ENCODE measurements at places on chromosomes 4 and X.
A peak's percentile ranks its signal among the peaks of the same experiment; 100 is the strongest.

DNA sequence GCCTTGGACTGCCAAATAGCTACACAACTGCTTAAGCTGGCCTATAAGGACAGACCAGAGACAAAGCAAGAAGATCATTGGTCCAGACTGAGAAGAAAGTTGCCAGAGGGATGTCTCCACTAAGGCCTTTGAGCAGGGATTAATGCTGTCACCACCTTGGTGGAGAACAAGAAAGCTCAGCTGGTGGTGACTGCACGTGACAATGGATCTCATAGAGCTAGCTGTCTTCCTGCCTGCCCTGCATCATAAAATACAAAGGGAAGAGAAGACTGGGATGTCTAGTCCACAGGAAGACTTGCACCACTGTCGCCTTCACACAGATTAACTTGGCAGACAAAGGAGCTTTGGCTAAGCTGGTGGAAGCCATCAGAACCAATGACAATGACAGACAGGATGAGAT, 40.5 kb upstream of the FAM120C start:
- no peak for DNase-seq

DNA sequence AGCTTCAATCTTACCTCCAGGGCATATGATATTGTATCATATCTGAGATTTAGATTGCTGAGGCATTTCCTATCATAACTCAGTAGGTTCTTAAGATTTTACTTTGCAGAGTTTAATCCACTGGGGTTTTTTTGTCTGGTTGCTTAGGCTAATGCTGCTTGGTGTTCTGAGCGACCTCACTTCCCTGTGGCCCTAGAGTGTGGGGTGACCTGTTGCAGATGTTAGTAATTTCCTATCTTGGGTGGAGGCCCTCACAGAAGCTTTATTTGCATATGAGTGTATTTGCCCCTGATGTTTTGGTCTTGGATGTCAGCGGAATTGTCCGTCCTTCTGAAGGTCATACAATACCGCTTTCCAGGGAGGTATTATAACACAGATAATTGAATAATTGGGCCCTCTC, 137.1 kb downstream of the NDST3 start:
- DNase-seq, result no peak

- no peak for DNase-seq
These were observed 8.7 kb upstream of the TADA2B start for GRCh38 chr4:7034262-7035081.

- DNase-seq, result no peak
These were observed 4.8 kb downstream of the SLC49A3 start for GRCh38 chr4:683982-684622.

- DNase-seq, result no peak
These were observed 104.6 kb downstream of the PHEX start for GRCh38 chrX:22136711-22137110.

DNA sequence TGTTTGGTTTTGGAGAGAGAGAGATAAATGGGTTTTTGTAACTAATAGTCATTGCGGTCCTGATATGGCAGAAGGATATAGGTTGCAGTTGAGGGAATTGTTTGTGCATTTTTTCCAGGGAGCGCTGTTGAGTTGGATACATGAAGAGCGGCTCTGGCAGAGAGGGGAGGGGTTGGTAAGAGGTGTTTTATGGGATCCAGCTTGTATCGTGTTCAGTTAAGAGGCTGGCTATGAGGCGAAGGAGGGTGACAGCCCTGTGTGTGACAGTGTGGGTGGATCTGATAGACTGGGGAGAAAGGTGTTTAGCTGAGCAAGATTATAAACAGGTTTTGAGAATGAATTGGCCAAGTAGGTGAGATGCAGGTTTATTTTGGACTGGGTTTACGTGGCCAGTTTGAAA, 1.5 kb downstream of the SPANXN4 start:
- no peak for DNase-seq

GRCh38 chrX:106170318-106170717, 2.2 kb downstream of the PWWP3B start:
- no peak for DNase-seq

- no peak for DNase-seq
These were observed 2.8 kb downstream of the AMELX start for GRCh38 chrX:11296051-11296450.

DNA sequence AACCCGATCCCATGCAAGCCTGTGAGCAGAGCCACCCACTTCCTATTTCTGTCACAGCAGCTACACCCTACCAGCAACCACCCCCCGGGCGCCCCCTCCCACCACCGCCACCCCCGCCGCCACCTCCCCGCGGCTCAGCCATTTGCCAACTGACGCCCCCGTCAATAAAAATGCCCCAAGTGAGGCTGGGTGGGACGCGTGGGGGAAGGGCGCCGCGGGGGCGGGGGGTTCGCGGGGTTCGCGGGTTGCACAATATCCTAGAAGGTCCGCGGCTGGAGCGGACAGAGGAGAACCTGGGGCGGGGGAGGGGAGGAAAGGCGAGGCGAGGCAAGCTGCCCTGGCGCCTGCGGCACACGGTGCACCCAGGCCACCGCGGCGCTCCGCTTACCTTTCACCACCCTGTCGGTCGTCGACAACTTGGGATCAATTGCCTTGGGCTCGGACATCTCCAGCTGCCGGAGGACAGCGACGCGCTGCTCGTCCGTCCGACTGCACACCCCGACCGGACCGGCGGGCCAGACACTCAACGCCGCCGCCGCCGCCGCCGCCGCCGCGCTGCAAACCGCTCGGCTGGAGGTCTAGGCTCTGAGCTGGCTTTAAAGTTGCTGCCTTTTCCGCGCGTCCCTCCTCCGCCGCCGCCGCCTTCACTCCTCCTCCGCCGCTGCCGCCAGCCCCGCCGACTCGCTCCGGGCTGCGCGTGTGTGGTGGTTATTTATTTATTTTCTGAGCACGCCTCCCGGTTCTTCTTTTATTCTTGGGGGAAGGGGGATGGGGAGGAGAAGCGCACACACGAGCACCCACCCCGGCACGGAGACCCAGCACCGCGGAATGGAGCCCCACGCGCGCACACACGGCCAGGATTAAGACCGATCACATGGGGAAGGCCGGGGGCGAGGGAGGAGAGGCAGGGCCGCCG, 717 bp downstream of the PPP3CA start:
- DNase-seq, result peak; percentile 33

- no peak for DNase-seq
These were observed 6.2 kb downstream of the RAB9B start for GRCh38 chrX:103825881-103826280.

GRCh38 chr4:72305080-72305479, 263.9 kb downstream of the ADAMTS3 start:
- no peak for DNase-seq

GRCh38 chr4:158775091-158775651, 6.3 kb downstream of the FNIP2 start:
- no peak for DNase-seq

GRCh38 chr4:120682981-120683380, 239.5 kb downstream of the PRDM5 start:
- no peak for DNase-seq

DNA sequence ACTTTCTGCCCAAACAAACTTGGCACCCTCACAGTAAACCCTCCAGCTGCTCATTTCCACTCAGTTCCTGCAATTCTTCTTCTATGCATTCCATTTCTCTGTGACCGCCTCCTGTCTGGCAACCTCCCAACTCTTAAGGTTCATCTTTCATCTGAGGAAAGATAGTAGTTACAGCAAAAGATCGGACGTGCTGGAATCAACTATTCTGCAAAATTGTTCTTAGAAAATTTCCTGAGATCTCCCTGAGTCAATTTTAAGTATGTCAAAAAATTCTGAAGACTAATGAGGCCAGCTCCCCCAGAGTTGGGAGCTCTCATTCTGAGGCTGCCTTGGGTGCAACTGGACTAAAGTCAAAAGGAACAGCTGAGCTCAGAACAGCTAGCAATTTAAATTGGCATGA, 1026.0 kb downstream of the ADGRL3 start:
- no peak for DNase-seq

GRCh38 chrX:147910607-147911006, 1.1 kb upstream of the FMR1 start:
- no peak for DNase-seq

DNA sequence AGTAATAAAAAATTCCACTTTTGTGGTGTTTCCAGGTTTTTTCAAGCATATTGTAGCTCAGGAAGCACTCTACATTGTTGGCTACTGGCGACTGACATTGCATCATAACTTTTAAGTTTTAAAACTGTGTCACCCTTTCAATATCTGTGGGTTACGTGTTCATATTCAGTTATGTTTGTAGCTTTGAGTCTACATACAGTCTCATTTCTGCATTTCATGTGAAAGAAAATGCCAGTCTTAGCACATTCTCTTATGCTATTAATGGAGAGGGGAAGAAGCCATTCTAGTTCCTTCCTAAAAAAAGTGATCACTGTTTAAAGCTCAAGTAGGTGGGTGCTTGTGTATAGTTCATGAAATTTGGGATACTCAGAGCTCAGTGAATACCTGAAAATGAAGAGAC, 38.1 kb downstream of the DIAPH2 start:
- DNase-seq, result no peak

DNA sequence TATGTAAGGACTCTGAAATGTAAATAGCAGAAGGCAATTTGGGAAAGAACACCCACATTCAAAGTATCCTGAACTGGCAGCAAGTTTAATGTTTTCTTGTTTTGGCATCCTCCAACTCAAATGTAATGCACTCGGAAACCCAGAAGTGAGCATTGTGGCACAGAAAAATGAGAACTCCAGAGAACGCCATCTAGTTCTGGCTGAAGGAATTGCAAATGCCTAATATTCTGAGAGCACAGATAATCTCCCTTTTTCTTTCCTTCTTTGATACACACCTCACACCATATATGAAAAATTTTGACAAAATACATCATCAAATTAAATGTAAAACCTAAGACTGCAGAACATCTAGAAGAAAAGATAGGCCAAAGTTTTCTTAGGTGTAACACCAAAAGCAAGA, 52.1 kb downstream of the PWWP3B start:
- DNase-seq, result no peak

DNA sequence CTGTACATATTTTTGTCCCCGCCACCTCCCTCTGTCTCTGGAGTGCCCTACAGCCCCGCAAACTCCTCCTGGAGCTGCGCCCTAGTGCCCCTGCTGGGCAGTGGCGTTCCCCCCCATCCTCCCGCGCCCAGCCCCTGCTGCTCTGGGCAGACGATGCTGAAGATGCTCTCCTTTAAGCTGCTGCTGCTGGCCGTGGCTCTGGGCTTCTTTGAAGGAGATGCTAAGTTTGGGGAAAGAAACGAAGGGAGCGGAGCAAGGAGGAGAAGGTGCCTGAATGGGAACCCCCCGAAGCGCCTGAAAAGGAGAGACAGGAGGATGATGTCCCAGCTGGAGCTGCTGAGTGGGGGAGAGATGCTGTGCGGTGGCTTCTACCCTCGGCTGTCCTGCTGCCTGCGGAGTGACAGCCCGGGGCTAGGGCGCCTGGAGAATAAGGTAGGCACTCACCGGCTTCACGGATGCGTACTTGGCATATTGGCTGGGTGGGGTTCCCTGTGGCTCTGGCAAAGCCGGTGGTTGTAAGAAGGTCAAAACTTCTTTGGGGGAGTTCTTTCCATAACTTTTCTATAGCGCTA, 653 bp downstream of the HHIP start:
- no peak for DNase-seq

GRCh38 chr4:188822698-188823097, 683.5 kb downstream of the TRIML1 start:
- DNase-seq, result no peak

GRCh38 chr4:82718162-82718940, 80.2 kb downstream of the SCD5 start:
- DNase-seq, result no peak

DNA sequence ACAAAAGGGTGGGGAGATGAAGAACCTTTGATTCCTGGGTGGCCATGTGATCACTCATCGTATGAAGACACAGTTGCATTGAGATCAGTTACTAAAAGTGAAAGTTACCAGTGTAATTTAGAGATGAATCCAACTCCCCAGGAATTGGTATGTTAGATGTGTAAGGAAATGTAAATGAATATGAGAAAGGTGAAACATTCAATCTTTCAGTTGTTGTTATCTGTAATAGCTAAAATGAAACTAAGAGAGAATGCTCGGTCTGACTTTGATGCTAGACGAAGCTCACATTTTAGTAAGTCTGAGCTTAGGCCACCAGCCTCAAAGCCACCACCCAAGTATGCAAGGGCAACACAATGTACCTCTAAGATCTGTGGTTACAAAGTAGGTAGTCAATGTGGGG, 194.3 kb upstream of the POF1B start:
- DNase-seq, result no peak

- no peak for DNase-seq
These were observed 413.5 kb upstream of the GRIA3 start for GRCh38 chrX:122770581-122770980.

- DNase-seq, result no peak
These were observed 87.2 kb downstream of the IL13RA2 start for GRCh38 chrX:114930227-114930626.

DNA sequence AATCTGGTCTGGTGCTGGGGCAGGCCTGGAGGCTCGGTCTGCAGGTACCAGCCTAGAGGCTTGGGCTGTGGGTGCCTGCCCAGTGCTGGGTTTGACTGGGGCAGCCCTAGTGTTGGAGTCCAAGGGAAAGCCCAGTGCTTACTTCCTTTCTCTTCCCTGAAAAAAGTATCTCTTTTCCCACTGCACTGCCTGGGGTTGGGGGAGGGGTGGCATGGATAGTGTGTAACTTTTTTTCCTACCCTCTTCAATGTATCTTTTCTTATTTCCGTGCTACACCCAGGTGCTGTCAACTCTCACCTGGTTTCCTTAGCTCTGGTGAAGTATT, 21.6 kb downstream of the KANTR start:
- no peak for DNase-seq

GRCh38 chrX:153871451-153871850, 14.5 kb downstream of the L1CAM start:
- no peak for DNase-seq

DNA sequence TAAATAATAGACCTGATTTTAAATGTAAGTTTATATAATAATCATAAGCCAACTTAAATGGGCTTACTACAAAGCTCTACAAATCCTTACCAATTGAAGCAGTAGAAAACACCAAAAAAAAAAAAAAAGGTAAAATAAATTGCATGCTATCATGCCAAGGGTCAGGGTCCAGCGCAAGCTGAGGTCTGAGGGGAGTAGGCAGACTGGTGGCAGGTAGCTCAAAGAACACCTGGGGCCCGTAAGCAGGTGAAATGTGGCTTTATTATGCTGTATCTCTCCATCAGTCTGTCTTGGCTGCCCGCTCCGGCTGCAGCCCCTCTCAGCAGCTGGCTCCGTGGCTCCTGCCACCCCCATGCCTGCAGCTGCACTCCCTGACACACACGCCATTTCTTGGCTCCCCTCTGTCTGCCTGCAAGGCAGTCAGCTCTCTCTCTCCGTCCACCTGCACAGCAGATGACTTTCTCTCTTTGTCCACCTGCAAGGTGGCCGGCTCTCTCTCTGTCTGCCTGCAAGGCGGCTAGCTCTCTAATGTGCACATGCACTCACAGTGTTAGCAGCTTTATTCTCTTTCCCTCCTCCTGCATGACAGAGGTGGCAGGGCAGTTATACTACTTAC, 209.4 kb upstream of the UGT8 start:
- DNase-seq, result no peak

GRCh38 chr4:155684892-155685541, 18.4 kb downstream of the GUCY1A1 start:
- DNase-seq, result no peak

- no peak for DNase-seq
These were observed 638.4 kb downstream of the IL1RAPL1 start for GRCh38 chrX:29225670-29226069.
